ENCODE measurements at places on chromosomes 1 and 21.

DNA sequence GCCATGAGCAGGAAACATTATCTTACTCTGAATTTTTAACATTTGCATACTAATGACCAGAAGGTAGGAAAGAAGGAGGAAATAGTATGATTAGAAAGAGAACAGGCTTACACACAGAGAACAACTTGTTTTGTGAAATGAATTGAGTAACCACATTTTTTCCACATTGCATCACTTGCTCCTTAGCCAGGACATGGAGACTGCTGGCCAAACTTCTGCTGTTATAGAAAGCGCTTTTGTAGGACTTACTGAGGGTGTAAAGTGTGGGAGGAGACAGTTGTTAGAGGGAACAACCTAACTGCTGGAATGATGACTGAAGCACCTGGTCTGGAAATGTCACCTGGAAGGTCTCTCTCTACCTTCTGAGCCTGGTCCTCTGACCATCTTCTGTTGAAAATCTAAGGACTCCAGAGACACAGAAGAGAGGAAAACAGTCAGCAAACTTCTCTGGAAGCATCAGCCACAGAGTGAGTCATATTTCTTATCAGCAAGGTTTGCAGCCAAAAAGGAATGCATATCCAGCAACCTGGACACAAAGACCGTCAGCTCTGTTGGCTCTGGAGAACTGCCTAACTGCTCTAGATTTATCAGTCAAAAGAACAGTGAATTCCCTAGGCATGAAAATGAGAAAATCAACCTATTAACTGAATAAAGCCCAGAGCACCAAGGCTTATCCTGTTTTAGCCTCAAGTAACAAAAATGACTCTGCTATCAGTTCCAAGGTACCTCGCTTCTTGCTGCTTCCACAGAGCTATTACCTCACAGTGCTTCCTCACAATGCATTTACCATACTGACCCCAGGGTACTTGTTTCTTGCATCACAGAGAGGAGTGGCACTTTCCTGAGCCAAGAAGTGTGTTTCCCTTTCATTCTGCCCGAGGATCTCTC lies 88.0 kb upstream of the SLFNL1 start:
- no peak for DNase-seq

DNA sequence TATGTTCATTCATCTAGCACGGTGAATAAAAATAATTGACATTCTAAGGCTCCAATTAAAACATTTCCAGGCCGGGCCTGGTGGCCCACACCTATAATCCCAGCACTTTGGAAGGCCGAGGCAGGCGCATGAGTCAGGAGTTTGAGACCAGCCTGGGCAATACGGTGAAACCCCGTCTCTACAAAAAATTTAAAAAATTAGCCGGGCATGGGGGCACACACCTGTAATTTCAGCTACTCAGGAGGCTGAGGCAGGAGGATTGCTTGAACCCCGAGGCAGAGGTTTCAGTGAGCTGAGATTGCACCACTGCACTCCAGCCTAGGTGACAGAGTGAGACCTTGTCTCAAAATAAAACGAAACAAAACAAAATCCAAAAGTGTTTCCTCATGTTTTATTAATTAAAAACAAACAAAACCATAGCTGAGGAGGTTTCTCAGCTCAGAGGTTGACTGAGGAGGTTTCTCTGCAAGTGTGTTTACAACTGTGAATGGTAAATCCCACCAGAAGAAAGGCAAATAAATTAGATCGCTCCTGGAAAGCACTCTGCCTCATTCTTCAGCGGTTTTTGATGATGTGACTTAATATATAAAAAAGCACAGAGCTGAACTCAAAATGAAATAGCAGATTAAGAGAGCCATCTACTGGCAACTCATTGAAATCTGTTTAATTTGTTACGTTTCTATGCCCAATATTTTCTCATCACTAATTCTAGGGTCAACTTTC lies 37.7 kb upstream of the ATG4C start:
- DNase-seq: peak; percentile 16

DNA sequence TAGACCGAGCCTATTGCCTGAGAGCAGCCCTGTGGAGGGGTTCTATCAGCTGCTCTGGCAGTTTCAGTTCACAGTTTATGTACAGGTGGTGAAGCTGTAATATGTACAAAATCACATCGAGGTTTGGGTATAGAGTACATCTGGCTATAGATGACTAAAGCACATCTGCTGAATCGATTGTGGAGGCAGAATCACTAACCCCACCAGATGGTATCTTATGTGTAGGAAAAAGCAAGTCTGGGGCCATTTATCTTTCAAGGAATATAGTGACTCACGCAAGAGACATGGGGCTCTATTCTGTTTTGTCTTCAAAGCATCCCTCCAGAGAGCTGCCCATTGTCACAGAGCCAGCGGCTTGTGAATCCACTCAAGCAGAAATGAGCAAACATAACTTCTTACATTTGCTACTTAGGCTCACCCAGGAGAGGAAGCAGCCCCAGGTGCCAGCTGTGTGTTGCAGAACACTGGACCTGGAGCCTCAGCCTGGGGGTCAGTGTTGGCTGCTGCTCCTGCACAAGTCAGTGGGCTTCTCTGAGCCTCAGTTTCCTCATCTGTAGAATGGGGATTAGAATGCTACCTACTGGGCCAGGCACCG lies 21.3 kb downstream of the MIIP start:
- peak; percentile 13 for DNase-seq

DNA sequence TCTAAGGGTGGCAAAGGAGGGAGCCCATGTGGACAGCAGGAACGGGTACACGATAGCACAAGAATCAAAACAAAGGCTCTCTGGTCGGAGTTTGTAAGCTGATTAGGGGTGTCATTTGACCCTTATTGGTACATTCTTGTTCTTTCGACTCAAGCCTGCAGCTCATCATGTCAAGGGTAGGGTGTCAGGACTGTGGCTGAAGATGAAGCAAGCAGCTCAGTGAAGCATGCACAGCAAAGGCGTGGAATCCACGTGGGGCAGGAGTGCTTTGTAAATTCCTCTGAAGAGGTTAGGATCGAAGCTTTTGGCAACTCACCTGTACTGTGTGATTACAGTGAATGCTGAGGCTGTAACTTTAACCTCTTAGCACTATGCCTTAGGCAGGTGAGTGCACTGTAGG lies 4.7 kb upstream of the ABCB10 start:
- no peak for DNase-seq

- no peak for DNase-seq
Observed at GRCh38 chr1:71780681-71781080, 501.7 kb downstream of the NEGR1 start.

GRCh38 chr1:160646180-160646579 lies 664 bp downstream of the SLAMF1 start:
- DNase-seq: no peak

DNA sequence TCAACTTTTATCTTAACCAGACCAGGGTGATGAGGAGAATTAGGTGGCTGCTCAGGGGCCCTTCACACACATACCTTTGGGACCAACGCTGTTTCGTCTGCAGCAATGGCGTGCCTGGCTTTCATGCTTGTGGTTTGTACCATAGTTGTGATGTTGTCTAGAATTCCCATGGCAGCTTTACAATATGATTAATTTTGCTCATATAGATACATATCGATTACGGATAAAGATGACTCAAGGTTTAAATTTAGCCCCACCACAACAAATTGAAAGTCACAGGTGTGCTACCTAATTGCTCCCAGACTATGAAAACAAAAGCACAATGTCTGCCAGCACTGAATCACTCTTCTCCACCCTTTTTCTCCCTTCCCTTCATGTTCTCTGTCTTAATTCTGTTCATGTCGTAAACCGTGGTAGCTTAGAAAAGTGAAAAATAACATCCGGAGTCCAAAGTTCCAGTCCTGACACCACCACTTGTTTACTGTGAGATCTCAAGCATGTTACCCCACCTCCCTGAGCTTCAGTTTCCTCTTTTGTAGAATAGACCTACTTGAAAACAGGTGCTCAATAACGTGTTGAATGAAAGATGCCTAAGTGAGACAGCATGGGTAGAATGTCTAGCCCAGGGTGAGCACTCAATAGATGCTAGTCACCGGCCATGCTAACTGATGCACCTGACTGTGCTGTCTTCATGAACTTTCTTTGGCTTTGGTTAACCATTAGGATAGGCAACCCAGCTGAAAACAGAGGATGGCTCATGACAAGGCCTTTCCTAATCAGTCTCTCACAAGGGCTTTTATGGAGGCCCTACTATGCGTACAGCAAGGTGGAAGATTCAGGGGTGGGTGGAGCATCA lies 22.1 kb upstream of the JUN start:
- no peak for DNase-seq

DNA sequence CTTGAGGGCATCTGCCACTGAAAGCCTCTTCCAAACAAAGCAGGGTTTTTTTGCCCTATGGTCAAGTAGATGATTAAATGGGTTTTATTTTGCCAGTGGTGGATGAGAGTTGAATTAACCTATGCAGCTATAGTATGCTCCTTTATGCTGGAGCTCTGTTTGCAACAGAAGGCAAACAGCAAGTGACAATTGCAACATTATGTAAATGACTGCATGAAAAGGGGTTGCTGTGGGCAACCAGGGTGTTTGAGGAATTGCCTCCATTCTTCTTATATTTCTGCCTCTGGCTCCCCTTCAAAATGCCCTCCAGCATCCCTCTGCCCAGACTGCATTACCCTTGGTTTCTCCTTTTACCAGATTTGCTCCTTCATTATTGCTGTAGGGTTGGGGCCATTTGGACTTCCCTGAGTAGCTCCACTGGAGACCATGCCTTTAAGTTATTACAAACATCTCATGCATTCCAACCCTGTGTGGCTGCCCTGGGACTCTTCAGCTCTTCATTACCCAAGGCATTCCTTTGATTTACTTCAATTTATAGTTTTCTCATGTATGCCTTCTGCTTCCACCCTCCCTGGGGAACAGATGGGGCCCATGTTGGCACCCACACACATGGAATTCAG lies 398.4 kb downstream of the PRDM2 start:
- no peak for DNase-seq

DNA sequence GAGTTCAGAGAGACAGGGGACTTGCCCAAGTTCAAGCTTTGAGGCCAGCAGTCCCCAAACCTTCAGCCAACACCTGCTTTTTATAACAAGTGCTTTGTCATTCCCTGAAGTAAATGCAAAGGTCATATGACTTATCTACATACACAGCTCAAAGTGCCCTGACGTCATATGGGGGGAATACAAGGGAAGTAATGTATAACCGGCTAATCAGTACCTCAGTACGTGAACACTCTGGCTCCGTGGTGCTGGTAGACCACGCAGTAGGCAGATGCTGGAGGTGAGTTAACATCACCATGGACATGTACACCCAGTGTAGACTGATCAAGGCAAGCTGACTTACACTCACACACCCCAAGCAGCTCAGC lies 60.0 kb downstream of the BACE2 start:
- DNase-seq: no peak
